ENCODE measurements at places on chromosomes 11 and 22.
A peak's percentile ranks its signal among the peaks of the same experiment; 100 is the strongest.

GRCh38 chr22:37701141-37701786 lies 4.4 kb downstream of the TRIOBP start:
- no peak for DNase-seq

GRCh38 chr11:535210-535518 lies 212 bp downstream of the HRAS start:
- no peak for DNase-seq

DNA sequence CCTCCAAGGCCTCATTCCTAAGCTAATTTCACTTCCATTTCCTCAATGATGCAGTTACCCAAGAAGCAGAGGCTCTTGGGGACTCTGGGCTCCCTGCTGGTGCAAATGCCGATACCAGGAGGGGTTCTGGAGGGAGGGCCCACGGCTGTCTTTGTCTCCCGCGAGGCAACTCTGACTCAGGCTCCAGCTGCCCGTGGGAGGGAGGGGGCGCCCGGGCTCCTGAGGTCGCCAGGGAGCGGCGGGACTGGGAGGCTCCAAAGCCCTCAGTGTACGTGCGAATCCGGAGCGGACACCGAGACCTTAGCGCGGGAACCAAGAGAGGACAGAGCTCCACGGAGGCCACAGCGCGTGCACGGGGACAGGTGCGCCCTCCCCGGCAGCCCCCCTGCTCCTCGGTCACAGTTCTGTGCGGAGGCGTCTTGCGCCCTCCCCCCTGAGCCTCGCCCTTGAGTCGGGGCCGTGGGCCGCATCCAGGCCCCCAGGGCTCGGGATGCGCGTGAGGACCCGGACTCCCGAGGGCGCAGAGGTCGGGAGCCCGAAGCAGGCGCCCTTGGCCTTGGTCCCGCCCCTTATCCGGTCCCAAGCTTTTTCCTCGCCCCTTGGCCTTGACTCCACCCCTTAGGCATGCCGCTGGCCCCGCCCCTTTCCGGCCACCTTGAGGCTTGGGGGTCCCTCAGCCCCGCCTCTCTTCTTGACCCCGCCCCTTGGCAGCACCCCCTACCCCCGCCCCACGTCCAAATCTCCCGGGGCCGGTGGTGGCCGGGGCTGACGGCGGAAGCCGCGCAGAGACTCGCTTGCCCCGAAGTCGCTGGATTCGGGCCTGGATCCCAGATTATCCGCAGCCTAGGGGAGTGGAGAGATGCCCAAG lies 4.7 kb upstream of the SHISA8 start:
- peak; percentile 90 for DNase-seq

GRCh38 chr22:43293259-43293654 lies 49.9 kb downstream of the SCUBE1 start:
- no peak for DNase-seq

- no peak for DNase-seq
Measured at GRCh38 chr22:37281646-37282384, 493 bp upstream of the CYTH4 start.

DNA sequence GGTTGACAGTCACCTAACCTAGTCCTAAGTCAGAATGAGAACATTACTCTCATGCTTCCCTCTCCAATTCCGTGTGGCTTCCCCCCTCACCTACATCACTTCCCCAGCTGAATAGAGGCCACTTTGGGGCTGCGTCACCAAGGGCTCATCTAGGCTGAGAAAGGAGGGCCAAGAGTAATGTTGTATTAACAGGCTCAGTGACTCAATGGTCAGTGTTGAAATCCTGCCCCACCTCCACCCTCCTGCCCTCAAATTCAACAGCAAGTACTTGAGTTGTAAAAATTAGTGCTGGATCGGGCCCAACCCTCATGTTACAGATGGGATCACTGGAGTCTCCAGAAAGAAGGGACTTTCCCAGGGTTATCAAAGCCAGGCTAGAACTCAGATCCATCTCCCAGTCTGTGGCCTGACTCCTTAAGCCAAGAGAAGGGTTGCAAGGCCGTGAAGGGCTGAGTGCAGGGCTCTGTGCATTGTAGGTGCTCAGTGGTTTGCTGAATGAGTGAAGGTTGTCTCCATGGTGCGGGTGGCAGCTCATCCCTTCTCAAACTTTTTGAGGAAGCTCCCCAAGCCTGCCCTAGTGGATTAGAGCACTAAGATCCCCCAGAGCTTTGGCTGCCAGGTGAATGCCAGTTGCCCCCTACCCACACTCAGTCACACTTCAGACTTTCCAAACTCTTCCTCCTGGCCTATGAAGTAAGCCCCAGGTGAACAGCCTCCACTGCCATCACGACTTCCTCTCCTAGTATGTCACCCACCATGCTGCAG lies 3.2 kb downstream of the DGAT2 start:
- DNase-seq: no peak

GRCh38 chr11:57379732-57380131 lies 1.2 kb downstream of the PRG3 start:
- no peak for DNase-seq

DNA sequence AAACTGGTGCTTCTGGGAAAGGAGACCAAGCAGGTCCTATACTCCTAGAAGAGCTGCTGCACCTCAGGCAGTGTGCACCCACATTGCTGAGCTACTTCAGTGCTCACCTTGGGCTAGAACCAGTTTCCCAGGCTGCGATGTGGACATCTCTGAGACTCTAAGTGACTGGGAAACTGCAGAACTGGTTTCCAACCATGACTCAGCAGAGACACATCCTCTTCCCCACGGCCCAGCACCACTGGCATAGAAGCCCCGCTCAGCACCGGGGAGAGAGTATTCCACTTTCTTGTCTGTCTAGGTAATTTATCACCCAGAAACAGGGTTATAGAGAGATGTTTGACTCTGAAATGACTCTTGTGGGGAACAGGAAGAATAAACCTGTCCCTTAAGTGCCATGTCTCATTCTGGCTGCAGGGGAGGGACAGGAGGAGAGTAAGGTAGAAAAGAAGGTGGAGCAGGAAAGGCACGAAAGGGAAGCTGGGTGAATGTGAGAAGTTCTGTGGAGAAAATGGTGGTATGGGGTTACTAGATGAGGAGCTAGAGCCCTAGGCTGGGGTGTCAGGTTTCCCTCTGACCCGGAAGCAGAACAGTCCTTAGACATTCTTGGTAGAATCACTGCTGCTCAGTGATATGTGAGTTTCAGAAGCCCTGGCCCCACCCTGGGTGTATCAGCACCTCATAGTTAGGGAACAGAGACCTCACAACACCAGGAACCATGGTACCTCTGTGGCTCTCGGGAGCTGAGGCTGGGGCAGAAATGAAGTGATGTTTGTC lies 340.4 kb upstream of the NCAM1 start:
- DNase-seq: no peak

DNA sequence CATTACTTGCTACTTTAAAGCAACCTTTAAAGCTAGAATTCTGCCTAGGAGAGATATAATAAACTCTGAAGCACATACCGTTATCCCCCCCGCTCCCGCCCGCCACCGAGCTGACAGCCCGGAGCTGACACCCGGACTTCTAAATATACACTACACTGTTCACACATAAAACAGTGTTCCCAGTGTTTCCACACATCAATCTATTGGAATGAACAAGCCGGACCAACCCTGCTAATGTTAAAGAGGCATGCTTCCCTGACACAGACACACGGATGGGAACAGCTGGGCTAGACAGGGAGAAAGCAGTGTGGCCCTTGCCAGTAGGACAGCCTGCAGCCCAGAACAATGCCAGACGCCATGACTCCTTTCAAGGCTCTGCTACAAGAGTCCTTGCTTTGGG lies 108.4 kb upstream of the CSNK2A3 start:
- no peak for DNase-seq

- no peak for DNase-seq
Measured at GRCh38 chr22:30861131-30861530, 107.4 kb downstream of the MORC2 start.

- DNase-seq: peak; percentile 37
Measured at GRCh38 chr22:45866126-45866645, 110.8 kb downstream of the WNT7B start.

DNA sequence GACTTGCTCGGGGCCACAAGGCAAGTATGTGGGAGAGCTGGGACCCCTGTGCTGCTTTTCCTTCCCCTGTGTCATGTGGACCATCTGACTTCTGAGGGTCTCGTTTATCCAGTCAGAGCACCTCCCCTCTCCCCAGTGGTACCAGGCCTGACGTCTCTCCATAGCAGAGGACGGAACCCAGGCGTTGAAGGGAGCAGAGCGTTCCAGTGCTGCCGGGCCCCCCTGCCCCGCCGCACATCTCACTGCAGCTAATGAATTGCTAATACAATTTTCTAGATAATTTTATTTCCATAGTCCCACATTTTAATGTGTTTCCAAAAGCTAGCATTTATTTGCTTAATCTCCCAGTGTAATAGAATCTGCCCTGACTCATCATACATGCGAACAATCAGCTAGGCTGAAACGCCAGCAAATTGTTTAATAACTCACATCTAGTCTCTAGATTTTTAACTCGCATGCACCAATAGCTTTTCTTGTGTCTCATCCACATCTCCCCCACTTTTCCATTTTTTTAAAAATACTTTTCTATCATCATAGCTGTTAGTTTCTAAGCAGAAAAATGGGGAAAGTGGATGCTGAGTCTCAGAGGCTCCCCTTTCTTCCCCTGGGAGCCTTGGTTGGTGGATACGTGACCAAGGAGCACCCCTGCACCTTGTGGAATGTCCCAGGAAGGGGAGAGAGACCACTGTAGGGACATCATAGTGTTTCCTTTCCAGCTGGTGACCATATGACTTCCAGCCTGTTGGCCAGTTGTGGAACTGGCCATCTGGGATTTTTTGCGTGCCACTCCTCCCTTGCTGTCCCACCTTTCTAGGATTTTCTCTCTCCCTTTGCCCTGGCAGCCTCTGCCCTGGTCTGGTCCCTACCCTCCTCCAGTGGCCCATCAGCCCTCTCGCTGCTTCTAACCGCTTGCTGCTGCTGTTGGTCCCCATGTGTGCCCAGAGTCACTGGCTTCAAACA lies 58.6 kb upstream of the NNMT start:
- DNase-seq: no peak
